ENCODE measurements at places on chromosomes 3 and 15.

GRCh38 chr3:57069503-57069902 lies 9.0 kb downstream of the SPATA12 start:
- H3K36me3 ChIP-seq, result no peaks in the 10 kb centered on the region
- no peak overlapping the region for H3K4me3 ChIP-seq
- peaks cover 4% of the 10 kb centered on the region for H3K4me1 ChIP-seq
- no peaks in the 10 kb centered on the region for H3K27me3 ChIP-seq
- no peak overlapping the region for H3K27ac ChIP-seq

DNA sequence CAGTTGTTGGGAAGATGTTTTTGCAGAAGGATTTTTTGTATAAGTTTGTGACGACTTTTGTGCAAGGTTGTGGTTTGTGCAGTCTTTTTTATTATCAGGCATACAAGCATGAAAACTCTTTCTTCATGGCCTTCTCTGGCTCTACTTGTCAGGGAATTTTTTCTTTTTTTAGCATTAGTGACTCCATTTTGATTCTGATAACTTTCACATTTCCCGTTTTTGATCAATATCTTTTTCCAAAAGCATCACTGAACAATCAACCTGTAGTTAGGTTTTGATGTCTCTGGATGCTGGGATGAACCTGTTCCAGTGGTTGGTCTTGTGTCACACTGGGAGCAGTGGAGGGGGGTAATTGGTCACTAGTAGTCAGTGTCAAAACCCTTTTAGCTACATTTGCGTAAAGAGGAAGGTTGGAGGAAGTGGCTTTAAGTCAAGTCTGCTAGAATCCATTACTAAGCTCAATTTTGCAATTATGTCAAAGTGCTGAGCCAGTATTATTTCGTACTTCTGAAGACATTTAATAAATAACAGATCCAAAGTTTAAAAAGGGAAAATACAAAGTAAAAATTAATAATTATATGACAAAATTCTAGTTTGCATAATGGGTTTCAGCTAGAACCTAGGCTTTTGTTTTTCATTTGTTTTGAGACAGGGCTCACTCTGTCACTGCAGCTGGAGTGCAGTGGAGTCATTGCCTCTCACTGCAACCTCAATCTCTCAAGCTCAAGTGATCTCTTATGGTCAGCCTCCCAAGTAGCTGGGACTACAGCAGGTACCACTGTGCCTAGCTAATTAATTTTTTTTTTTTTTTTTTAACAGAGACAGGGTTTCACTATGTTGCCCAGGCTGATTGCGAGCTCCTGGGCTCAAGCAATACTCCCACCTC lies 18.8 kb upstream of the CFAP161 start:
- no peak for DNase-seq
- no peaks in the 10 kb centered on the region for H3K36me3 ChIP-seq
- H3K27me3 ChIP-seq, result peaks cover 19% of the 10 kb centered on the region
- H3K27ac ChIP-seq, result no peak overlapping the region
- H3K4me3 ChIP-seq, result no peak overlapping the region

DNA sequence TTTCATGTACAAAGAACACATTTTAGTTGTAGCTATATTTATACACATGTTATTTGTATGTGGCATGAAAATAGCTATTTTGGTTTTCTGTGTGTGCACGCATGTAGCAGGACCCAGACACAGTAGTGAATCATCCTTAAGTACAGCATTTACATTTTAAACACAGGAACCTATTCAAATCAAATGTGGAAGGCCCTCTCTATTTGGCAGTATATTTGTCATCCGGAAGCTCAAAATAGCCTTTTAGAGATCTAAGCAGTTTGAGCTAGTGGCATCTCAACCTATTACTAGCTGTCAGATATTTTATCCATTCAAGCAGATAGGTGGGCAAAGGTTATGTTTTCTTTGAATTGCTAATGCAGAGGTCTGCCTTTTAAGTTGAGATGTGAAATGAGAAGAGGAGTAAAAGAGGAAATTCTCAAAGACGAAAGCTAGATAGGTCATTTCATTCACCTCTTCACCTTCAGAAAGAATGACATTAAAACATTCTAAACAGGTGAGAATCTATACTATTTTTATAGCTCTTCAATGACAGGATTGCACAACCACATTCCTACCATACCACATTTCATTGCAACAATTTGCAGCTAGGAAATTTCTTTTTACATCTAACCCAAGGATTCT lies 46.3 kb upstream of the TIPARP start:
- no peak for DNase-seq
- no peaks in the 10 kb centered on the region for H3K4me1 ChIP-seq
- H3K27me3 ChIP-seq, result no peaks in the 10 kb centered on the region
- no peaks in the 10 kb centered on the region for H3K36me3 ChIP-seq
- no peak overlapping the region for H3K27ac ChIP-seq

DNA sequence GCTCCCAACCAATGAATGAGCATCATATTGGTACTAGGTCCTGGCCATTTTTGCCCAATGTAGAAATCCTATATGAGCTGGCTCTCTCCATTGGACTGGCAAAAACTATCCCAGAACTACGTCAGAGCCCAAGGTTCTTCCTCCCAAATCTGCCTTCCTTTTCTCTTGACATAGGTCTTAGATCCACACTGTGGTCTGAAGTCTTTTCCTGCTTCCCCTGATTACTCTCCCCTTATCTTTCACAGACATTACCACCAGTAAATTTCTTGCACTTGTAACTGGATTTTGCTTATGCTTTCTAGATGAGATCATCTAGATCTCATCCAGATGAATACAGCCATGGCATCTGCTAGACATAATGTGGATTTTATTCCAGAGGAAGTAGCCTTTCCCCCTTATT lies 141.2 kb upstream of the GADL1 start:
- no peak overlapping the region for H3K4me3 ChIP-seq
- H3K27ac ChIP-seq, result no peak overlapping the region
- H3K36me3 ChIP-seq, result no peaks in the 10 kb centered on the region
- no peaks in the 10 kb centered on the region for H3K27me3 ChIP-seq
- no peak for DNase-seq

- no peak overlapping the region for H3K27ac ChIP-seq
- H3K27me3 ChIP-seq, result no peaks in the 10 kb centered on the region
- no peaks in the 10 kb centered on the region for H3K36me3 ChIP-seq
- peaks cover 4% of the 10 kb centered on the region for H3K4me1 ChIP-seq
Observed at GRCh38 chr3:141735770-141736465, 2.2 kb upstream of the RNF7 start.

DNA sequence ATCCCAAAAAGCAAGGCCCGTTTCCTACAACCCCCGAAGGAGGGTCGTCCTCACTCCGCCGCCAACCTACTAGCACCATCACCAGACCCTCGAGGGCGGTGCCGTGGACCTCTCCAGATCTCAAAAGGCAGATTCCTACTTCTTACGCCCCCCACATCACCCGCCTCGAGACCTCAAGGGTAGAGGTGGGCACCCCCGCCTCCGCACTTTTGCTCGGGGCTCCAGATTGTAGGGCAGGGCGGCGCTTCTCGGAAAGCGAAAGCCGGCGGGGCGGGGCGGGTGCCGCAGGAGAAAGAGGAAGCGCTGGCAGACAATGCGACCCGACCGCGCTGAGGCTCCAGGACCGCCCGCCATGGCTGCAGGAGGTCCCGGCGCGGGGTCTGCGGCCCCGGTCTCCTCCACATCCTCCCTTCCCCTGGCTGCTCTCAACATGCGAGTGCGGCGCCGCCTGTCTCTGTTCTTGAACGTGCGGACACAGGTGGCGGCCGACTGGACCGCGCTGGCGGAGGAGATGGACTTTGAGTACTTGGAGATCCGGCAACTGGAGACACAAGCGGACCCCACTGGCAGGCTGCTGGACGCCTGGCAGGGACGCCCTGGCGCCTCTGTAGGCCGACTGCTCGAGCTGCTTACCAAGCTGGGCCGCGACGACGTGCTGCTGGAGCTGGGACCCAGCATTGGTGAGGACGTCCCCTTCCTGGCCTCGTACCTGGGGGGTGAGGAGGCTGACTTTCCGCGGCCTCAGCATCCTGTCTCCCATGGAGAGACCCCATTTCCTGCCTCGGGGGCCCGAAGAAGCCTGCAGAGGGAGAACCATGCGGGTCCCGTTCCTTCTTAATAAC lies at the start of gene MYD88:
Gene MYD88 (plus strand): TSS at position 313 of the 842 bp plus-strand sequence. CDS start 40 bp downstream, at position 353.
- H3K4me1 ChIP-seq, result peaks cover 55% of the 10 kb centered on the region
- H3K27ac ChIP-seq, result peak within 1 kb of the TSS; percentile 95
- peaks cover 21% of the 10 kb centered on the region for H3K36me3 ChIP-seq

- DNase-seq, result no peak
- no peak overlapping the region for H3K27ac ChIP-seq
- H3K4me3 ChIP-seq, result no peak overlapping the region
Observed at GRCh38 chr3:19467761-19468160, 319.5 kb downstream of the KCNH8 start.

DNA sequence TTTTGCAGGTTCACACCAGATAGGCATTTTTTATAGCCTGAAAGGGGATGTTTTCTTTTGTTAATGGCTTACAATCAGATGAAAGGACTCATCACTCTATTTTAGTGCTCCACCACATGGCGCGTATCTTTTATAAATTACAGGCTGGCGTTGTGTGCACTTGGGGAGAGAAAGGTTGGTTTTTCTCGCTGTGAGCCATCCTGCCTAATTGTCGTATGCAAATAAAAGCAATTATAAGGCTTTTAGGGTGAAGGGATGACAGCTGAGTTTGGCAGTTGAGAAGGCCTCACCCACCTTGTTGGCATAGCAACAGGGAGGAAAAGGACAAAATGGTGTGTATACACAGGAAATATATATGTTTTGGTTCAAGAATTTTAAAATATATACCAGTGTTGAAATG lies 268.0 kb downstream of the NR2F2 start:
- H3K36me3 ChIP-seq, result no peaks in the 10 kb centered on the region
- no peak overlapping the region for H3K27ac ChIP-seq
- no peak for DNase-seq
- H3K27me3 ChIP-seq, result no peaks in the 10 kb centered on the region
- no peak overlapping the region for H3K4me3 ChIP-seq

- no peaks in the 10 kb centered on the region for H3K36me3 ChIP-seq
- no peak for DNase-seq
- H3K4me3 ChIP-seq, result no peak overlapping the region
- no peaks in the 10 kb centered on the region for H3K27me3 ChIP-seq
- no peaks in the 10 kb centered on the region for H3K4me1 ChIP-seq
- H3K27ac ChIP-seq, result no peak overlapping the region
Observed at GRCh38 chr15:74174219-74174957, 878 bp downstream of the ISLR start.

DNA sequence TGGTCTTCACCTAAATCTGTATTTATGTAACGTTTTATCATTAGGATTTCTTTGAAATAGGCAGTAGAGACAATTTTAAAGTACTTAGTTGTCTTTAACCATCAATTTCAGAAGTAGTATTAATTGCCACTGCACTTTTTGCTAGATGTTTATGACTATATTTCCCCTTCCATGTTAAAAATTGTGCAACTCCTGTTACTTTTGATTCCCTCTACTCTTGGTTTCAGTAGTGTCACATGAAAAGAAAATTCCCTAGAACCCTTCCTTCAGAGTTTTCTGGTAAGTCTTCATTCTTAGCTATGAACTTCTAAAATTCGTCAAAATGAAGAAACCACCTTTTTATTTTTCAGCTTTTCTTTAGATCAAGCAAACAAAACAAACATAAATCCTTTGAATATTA lies 7.1 kb downstream of the PIAS1 start:
- H3K4me1 ChIP-seq, result peaks cover 2% of the 10 kb centered on the region
- H3K4me3 ChIP-seq, result no peak overlapping the region
- no peak for DNase-seq
- no peaks in the 10 kb centered on the region for H3K27me3 ChIP-seq

- no peak overlapping the region for H3K4me3 ChIP-seq
- no peak overlapping the region for H3K27ac ChIP-seq
- DNase-seq, result no peak
- no peaks in the 10 kb centered on the region for H3K36me3 ChIP-seq
Observed at GRCh38 chr3:160129459-160130061, 95.7 kb upstream of the C3orf80 start.

DNA sequence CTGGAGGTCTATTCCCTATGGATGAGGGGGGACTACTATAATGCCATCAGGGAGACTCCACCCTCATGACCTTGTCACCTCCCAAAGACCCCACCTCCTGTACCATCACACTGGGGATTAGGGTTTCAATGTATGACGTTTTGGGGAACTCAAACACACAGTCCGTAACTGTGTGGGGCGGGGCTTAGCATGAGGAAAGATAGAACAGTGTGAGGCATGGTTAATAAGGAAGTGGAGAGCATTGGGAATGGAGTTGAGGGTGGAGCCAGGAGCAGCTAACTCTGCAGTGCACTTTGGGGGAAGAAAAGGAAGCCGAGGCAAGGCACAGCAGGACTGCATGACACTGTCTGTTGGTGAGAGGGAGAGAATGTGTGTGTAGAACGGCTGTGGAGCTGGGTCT lies 90.9 kb upstream of the AGBL1 start:
- DNase-seq, result no peak
- no peaks in the 10 kb centered on the region for H3K36me3 ChIP-seq
- no peak overlapping the region for H3K27ac ChIP-seq
- H3K4me1 ChIP-seq, result no peaks in the 10 kb centered on the region
- no peak overlapping the region for H3K4me3 ChIP-seq

DNA sequence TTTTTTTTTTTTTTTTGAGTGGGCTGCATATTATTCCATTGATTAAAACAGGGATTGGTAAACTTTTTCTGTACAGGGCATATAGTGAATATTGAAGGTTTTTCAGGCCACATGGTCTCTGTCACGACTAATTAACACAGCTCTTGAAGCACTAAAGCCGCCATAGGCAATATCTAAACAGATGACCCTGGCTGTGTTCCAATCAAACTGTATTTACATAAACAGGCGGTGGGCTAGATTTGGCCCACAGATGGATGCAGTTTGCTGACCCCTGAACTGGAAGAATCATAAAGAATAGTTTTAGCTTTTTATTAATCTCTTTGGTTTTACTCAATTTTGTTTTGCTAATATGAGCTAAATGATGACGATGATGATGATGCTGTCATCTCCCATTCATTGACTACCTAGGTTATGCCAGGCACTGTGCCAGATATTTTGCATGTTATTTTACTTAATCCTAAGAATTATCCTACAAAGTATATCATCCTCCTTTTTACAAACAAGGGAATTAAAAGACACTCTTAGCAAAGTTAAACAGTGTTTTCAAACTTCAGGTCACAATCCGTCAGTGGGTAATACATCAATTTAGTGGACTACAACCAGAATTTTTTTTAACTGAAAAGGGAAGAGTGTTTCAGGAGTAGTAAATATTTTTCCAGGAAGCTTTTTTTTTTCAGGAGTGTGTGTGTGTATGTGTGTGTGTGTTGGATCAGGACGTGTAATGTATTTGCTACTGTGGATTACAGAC lies 54.3 kb downstream of the LMCD1 start:
- no peaks in the 10 kb centered on the region for H3K27me3 ChIP-seq
- no peaks in the 10 kb centered on the region for H3K36me3 ChIP-seq
- H3K4me3 ChIP-seq, result no peak overlapping the region
- H3K27ac ChIP-seq, result no peak overlapping the region

DNA sequence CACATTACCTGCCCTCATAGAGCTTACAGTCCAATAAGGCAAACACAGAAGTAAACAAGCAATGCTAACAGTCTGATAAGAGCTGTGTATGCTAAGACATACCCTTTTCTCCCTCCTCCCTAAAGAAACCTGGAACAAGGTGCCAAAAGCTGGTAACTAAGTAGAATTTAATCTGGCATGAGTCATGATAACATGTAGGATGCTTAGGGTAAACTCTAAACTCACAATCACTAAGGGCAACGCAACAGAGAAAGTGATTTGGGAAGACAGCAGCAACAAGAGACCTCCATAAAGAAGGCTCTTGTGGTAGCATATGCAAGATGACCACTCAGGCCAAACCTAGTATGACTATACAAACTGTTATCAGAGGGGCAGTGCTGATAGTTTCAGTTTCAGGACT lies 55.5 kb downstream of the MYO1E start:
- H3K4me1 ChIP-seq, result peaks cover 13% of the 10 kb centered on the region
- DNase-seq, result no peak
- no peak overlapping the region for H3K27ac ChIP-seq
- H3K27me3 ChIP-seq, result no peaks in the 10 kb centered on the region
- H3K36me3 ChIP-seq, result no peaks in the 10 kb centered on the region

- H3K36me3 ChIP-seq, result no peaks in the 10 kb centered on the region
- H3K4me1 ChIP-seq, result peaks cover 4% of the 10 kb centered on the region
- H3K4me3 ChIP-seq, result no peak overlapping the region
Observed at GRCh38 chr3:161337311-161337710, 34.0 kb downstream of the SPTSSB start.
